ENCODE measurements at places on chromosomes 13 and 19.

GRCh38 chr19:42176990-42177685 is 40.3 kb downstream of the DEDD2 start:
- DNase-seq, result no peak

DNA sequence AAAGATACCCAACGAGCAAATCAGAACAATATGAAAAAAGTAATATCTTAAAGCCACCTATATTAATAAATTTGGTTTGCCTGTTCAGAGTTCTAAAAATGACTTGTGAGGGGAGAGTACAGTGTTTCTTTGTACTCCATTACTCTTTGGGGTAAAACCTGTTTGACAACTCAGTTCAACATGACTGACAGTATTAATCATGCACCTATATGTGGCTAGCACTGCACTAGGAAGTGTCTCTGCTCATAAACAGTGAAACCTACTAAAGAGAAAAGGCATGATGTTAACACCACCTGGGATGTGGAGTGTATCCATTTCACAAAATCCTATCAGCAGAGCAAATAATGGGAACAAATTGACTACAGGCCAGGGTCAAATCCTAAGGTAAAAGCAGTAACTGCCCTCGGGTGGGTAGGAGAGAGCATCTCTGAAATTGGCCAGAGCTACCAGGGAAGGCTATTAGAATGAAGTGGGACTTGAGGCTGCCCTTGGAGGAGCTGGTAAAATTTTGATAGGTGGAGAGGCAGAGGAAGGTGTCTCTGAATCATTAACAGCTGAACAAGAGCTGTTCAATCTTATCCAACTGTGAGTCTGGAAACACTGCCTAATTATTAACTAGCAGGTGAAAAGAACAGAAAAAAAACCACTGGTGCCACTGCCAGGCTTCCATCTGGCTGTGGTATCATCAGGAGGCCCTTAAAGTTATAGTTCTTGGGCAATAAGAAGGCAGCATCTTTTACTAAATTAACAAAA is 365.1 kb downstream of the DNAJC15 start:
- no peak for DNase-seq

- no peak for DNase-seq
These were observed 521.9 kb downstream of the DIAPH3 start for GRCh38 chr13:59641817-59642216.

DNA sequence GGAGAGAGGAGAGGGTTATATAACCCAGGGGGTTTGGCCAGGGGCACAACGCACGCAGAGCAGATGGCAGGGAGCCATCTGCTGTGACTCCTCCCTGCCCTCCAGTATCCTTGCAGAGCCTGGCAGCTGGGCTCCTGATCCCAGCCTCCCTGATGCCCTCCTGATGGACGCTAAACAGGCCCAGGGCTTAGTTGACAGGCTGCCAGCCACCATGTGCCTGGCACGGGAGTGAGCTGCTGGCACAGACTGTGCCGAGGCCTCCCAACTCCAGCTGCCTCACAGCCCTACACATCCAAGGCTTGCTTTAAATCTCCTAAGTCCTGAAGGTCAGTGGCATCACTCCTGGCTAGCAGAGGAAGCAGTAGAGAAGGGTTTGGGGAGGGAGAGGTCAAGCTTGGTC is 16.7 kb downstream of the SYDE1 start:
- no peak for DNase-seq

DNA sequence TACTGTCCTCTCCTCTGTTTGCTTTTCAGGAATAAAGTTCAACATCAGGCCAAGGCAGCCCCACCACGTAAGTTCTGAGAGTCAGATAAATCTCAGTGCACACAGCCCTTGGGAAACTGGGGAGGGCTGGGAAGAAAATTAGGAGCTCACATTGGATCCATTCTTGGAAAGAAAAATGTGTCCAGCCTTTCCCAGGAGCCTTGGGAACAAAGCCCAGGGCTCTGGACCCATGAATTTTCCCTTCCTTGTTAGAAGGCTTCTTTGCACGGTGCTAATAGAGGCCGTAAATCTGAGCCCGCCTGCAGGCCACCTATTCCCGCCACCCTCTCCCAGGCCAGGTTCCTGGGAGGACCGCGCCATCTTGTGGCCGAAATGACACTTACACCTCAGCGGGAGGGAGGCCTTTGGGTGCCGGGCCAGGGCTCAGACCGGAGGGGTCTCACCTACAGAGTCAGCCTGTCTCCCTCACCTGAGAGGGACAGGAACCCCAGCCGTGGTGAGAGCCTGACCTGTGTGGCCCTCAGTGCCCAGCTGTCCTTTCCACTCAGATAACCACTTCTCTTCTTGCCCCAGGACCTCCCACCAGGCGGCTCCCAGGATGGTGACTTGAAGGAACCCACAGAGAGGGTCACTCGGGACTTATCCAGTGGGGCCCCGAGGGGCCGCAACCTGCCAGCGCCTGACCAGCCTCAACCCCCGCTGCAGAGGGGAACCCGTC is 25.1 kb upstream of the KCTD15 start:
- DNase-seq, result no peak

DNA sequence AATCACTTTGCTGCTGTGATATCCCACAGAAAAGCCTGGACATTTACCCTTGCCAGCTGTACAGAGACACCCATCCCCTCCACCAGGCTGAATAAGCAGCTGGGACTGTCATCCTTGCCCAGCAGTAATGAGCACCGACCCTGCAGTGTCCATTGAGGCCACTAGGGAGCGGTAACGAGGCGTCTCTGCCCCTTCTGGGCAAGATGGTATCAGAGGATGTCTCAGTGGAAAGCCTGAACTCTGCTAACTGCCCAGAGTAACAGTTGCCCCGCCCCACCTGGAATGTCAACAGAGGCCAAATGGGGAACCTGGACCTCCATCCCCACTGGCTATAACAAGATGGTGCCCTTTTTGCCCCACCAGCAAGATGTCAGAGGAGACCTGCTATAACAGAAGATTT is 22.8 kb upstream of the CEACAM20 start:
- no peak for DNase-seq

- DNase-seq, result no peak
These were observed 64.4 kb downstream of the B3GLCT start for GRCh38 chr13:31264151-31264550.

- no peak for DNase-seq
These were observed 18.7 kb downstream of the CACNG7 start for GRCh38 chr19:53927739-53928138.

DNA sequence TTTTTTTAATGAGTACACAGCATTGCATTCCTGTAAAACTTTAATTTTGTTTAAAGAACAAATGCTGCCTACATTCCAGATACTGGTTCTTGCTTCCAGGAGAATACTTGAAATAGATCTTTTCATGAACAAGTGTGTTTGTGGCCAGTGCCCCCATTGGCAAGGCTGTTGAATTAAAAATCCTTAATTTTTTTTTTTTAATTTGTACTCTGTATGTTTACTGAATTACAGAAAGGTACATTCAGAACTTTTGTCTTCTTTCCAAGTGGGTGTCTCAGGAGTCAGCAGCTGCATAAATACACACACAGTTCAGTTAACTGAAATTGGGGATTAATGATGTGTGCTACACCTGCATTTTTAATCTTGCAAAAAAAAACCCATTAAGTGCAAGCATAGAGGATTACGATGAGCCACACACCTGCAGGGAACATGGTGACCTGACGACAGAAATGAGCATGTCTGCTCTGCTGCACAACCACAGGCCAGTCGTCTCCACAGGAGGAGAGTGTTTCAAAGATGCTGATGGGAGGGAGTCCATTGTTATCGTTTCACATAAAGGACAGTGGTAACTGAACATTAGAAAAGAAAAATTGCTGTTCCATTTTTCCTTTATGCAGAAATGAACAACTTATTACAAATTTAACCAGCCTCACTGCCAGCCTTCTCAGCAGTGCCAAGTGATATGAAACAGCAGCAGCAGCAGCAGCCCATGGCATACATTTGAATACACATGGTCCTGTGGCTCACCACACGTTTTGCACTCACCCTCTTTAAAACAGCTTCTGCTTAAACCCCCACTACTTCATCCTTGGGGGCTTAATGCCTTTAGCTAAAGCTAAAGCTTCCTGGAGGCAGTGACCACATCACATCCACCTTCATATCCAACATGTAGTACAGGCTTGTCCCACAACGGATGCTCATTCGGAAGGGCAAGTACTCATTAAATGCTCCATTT is 72.3 kb upstream of the RFC3 start:
- DNase-seq, result no peak

DNA sequence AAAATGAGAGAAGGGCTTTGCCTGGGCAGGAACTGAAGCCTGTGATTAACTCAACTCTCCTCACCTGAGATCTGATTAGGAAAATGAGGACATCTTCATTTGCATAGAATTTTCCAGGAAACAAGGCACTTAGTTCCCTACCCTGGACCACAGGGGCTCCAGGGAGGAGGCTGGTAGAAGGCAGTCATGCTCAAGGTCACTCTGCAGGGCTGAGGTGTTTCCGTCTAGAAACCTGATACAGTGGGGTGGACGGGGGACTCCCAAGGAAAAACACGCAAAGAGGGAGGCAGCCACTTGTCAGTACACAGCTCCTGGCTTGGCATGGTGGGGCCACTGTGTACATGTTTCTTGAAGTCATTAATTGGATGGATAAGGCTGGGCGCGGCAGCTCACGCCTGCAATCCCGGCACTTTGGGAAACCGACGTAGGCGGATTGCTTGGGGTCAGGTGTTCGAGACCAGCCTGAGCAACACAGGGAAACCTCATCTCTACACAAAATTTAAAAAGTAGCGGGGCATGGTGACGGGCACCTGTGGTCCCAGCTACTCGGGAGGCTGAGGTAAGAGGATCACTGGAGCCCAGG is 6.0 kb downstream of the KLK14 start:
- no peak for DNase-seq

DNA sequence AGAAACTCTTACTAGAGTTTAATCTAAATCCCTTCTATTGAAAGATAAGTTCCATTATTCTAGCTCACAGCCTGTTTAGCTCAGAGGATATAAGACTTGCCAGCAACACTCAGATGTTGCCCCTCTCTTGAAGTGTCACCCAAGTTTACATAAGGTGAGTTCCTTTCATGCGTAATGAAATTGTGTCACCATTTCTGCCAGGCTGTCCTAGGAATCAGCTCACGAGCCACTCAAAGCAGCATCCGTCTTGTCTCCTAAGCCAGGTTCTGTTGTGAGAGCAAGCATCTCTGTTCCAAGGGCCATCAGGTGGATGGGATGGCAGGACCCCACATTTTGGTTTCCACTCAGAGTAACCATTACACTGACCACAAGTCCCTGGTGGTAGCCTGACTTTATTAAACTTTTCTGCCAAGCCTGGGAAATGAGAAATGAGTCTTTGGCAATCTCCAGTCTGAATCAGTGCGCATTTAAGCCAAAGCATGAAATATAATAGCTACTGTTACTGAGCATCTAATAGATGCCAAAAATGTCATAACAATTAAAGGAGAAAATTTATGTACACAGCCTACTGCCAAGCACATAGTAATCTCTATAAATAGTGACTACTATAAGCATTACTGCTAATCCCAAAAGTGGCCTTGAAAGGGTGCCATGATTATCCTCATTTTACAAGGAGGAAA is 179.6 kb upstream of the MIR17HG start:
- DNase-seq, result no peak

DNA sequence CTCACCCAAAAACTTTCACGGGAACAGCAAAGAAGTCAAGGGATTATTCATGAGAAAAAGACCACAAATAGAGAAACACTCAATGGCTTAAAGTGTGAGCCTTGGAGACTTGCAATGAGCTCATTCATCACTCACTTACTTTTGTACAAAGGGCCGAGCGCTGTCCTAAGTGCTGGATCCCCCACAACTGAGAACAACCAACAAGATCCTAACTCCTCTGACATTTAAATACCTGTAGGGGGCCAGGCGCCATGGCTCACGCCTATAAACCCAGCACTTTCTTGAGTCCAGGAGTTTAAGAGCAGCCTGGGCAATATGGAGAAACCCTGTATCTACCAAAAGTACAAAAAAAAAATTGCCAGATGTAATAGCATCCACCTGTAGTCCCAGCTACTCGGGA is 29.4 kb upstream of the ZNF507 start:
- DNase-seq, result no peak

DNA sequence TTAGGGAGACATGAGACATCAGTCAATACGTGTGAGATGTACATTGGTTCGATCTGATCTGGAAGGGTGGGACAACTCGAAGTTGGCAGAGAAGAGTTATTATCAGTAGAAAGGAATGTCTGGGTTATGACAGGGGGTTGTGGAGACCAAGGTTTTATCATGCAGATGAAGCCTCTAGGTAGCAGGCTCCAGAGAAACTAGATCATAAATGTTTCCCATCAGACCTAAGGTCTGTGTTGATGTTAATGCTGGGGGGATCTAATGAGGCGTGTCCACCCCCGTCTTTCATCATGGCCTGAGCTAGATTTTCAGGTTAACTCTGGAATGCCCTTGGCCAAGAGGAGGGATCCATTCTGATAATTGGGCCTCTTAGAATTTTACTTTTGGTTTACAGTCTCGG is 187.0 kb upstream of the KL start:
- no peak for DNase-seq

DNA sequence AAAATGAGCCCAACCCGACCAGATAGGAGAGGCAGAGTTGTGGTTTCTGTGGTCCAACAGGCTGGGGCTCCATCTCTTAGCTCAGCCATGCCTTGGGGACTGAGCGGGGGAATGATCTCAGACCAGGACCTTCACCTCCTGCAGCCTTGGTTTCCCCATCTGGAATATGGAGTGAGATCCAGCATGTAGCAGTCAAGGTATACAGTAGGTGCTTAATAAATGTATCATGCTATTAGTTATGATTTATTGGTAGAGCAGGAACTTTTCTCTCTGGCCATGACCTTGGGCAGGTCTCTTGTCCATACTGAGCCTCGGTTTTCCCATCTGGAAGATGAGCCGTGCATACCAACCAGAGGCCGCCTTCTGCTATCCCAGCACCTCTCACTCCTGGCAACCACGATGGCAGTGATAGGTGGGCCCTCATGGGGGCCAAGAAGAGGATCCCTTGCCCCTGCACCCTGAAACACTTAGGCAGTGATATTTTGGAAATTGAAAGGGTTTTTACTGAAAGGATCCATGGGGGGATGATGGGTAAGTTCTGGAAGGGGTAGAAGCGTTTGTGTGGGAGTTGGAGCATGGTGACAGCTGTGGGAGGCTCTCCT is 9.1 kb downstream of the TM6SF2 start:
- DNase-seq, result no peak

- no peak for DNase-seq
These were observed 275.6 kb downstream of the DCLK1 start for GRCh38 chr13:35855531-35856019.

All from left renal cortex interstitium (tissue), 4 donors.